Ecto neural progenitor cell (in vitro differentiated cells): ENCODE measurements at places on chromosomes 2 and 18.
A peak's percentile ranks its signal among the peaks of the same experiment; 100 is the strongest.

DNA sequence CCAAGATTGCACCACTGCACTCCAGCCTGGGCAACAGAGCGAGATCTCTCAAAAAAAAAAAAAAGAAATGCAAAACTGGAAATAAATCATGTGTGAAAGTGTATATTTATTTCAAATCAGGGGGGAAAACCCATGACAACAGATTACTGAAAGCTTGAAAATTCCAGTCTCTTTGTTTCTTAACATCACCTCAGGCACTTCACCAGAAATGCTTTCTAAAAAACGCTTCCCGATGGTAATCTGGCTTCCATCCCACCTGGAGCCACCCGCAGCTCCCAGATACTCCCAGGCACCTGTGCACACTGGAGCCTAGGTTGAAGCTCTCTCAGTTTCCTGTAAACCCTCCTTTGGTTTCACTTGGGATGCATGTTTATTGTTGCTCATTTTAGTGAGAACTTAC lies 7.2 kb upstream of the ITGB6 start:
- no peak for DNase-seq

- no peak for DNase-seq
Observed at GRCh38 chr18:50429207-50429948, 54.5 kb downstream of the SKA1 start.

DNA sequence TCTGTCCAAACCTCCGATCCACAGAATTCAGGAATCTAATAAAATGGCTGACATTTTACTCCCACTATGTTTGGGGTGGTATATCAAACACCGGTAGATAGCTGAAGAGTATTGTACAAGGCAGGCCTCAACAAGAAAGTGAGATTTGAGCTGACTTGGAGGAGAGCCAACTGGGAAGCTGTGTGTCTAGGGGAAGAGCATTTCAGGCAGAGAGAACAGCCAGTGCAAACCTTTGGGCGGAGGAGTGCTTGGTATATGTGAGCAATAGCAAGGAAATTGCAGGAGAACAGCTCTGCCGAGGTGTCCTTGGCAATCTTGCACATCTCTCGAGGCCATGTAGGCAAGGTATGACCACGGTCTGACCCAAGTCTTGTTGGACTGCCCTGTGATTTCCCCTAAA lies 1.8 kb upstream of the MERTK start:
- DNase-seq: no peak

DNA sequence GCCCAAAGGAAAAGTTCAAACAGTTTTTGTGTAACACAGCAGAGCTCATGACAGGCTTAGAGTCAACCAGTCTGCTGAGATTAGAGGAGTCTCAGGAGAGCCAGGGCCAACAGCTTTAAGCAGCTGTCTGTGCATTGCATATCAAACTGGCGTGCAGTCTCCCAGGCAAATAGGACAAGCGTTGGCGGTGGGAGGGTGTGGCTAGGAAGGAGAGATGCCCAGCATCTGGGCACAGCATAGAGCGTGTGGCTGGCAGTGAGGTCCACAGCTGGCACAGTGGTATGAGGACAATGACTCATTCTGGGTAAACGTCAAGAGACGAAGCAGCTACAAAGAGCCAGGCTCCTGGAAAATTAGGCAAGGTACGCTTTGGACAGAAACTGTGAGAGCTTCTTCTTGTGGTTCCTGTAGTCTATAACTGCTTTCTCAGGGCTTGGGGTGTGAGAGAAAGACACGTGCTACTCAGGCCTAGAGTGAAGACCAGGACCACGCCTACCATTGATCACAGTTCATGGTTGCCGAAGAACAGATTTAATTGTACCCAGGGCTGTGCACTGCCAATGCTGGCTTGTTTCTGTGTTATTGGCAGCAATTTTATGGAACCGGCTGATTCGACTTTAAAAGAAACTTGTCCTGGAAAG lies 14.8 kb downstream of the ZAP70 start:
- no peak for DNase-seq

GRCh38 chr2:191171286-191171685 lies 20.5 kb upstream of the STAT4 start:
- no peak for DNase-seq

DNA sequence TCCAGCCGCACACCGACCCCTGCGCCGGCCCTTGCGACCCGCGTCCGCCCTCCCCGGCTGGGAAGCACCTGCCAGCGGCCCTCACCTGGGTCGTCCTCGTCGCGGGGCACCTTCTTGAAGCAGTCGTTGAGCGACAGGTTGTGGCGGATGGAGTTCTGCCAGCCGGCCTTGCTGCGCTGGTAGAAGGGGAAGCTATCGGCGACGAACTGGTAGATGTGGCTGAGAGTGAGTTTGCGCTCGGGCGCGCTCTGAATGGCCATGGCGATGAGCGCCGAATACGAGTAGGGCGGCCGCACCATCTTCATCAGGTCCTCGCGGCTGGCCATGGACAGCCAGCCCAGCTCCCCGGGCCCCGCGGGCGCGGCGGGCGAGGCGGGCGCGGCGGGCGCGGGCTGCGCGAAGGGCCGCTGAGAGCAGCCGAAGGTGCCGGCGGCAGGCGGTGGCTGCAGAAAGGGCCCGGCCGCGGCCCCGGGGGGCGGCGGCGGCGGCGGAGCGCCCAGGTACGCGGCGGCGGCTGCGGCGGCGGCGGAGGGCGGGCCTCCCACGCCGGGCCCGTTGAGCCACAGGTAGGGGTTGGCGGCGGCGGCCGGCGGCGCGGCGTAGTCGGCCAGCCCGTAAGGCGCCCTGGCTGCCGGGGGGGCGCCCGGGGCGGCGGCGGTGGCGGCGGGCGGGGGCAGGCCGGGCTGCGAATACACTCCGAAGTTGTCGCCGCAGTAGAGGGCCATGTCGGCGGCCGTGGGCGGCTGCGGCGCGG lies 505 bp downstream of the FOXI3 start:
- peak; percentile 69 for DNase-seq

- DNase-seq: no peak
Observed at GRCh38 chr18:60215432-60215831, 157.1 kb downstream of the MC4R start.

GRCh38 chr2:192126426-192126825 lies 68.3 kb downstream of the TMEFF2 start:
- DNase-seq: no peak

DNA sequence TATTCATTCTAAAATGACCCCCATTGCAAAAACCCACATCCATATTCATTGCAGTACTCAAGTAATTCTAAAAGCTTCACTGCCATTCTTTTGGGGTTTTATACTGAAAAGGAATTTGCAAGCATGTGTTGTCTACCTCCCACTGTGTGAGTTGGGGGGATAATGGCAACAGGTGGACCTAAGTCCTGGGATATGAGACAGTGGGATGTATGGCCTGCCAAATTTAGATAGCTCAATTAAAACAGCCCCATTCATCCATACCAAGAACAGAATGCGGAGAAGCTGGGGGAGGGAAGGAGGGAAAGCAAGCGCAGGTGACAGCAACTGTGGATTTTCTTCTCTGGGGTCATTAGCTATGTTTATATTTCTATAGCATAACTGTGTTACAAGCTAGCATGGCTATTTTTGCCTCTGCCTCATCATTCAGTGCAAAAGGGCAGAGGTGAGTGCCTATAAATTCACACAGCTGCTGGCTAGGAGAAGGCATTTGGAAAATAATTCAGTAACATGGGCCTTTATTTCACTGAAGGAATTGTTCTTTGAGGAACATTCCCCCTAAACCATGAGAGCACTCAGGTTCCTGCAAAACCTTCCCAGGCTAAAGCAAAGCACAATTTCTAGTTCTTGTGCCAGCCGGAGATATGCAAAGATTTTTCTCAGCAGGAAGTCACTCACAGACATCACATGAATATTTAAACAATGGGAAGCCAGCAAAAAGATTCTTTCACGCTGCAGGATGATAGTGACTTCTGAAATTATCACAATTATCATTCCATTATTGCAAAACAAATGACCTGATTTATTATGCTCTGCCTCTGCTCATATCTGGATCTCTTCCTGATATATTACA lies 393.9 kb upstream of the ACVR2A start:
- no peak for DNase-seq

DNA sequence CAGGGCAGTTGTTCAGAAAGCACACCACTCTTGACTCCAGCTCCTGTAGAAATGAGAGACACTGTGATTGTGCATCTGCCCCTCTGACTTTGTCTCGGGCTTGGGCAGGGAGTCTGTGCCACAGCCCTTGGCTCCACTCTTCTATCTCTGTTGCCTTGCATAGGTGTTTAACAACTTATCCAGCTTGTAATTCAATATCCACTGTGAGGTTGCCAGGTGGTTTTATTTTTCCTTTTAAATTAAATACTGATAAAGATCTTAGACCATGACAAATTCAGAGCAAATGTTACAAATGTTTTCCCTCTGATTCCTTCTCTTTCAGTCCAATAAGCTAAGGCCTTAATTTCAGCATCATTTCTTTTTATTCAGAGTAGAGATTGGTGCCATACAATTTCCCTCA lies 421.7 kb downstream of the STK39 start:
- no peak for DNase-seq

- DNase-seq: no peak
Observed at GRCh38 chr2:1907291-1907690, 163.0 kb upstream of the PXDN start.

DNA sequence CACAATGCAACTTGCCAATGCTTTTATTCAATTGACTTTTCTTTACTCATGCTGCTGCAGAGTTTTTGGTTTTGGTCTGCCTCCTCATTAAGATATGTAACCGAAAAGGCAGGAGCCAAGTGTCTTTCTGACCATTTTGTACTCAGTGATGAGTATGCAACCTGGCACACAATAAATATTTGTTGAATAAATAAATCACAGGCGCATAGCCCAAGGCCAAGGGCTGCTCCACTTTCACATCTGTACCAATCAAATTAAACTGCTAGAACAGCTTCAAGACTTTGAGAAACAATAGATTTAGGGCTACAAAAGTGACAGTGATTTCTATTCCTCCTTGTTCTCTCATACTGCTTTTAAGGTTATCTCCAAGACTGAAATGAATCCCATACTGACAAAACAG lies 828.2 kb downstream of the RNF144A start:
- no peak for DNase-seq

DNA sequence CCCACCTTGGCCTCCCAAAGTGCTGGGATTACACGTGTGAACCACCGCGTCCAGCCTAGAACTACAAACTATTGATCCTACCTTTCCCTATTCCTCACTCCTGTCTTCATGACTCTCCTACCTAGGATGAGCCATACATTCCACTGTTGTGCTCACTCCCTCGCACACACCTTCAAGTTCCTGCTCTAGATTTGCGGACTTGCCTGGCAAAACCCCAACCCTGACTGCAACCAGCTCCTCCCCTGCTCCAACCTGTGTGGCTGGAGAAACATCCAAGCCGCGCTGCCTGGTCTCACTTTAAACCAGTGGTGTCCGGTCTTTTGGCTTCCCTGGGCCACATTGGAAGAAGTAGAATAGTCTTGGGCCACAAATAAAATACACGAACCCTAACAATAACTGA lies 5.0 kb upstream of the DNPEP start:
- no peak for DNase-seq

GRCh38 chr2:43848214-43848613 lies 9.4 kb downstream of the ABCG8 start:
- DNase-seq: no peak

- no peak for DNase-seq
Observed at GRCh38 chr2:6723865-6724604, 141.7 kb downstream of the CMPK2 start.

DNA sequence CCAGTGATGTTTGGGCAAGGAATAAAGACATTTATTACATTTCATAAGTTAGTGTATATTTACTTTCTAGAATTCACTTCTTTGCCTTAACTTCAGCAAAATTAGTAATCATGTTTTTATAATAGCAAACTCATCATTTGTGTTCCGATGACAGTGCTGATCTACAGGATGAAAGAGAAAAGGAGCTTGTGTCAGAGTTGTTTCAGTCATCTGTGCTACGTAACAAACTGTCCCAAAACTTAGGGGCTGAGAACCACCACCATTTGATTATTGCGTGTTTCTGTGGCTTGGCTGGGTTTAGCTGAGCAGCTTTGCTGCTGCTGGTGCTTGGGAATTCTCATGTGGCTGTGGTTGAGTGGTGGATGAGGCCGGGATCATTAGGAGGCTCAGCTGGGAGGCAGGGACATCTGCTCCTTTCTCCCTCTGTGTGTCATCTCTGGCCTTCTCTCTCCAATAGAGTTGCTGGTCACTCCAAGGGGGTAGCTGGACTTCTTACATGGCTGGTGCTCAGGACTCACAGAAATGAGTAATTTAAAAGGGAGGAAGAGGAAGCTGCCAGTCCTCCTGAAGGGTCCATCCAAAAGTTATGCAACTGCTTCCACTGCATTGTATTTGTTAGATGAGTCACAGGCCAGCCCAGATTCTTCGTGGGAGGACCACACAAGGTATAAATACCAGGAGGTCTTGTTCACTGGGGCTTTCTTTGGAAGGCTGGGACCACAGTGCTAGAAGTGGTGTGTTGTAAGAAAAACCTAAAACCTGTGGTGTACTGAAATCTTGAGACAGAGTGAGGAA lies 43.4 kb upstream of the HAAO start:
- DNase-seq: no peak

- no peak for DNase-seq
Observed at GRCh38 chr2:137221797-137222492, 456.6 kb downstream of the THSD7B start.

DNA sequence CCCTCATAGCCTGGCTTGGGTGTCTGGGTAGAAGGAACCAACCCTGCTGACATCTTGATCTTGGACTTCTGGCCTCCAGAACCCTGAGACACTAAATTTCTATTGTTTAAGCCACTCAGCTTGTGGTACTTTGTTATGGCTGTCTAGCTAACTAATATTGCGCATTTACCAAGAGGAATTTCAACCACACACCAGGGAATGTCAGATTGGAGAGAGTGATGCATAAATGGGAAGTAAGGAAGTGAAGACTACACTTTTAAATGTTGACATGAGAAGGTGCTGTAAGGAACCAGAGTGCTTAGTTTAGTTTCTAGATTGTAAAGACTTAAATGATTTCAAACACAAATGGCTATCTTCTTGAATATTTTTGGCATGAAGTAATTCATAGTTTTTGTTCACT lies 98.9 kb upstream of the ITGB6 start:
- no peak for DNase-seq

DNA sequence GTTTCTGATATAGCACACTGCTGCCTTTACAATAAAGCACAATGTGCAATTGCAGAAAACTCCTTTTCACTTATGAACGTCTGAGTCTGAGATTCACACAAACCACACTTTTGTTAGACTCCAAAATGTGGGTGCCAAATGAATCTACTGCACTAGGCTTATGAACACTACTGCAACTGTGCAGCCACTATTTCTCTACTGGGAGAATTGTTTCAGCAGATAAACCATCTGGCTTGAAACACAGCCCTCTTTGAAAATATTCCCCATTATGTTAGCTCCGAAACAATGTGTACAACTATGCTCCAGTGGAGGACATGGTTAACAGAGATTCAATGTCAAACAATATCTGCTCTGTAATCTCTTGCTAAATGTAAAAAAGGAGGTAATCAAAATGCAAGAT lies 188.7 kb upstream of the ZEB2 start:
- DNase-seq: no peak

- DNase-seq: no peak
Observed at GRCh38 chr18:48459016-48459415, 49.8 kb upstream of the ZBTB7C start.

GRCh38 chr2:19810637-19811036 lies 91.1 kb downstream of the TTC32 start:
- peak; percentile 27 for DNase-seq

GRCh38 chr2:108909275-108909823 lies 79.7 kb downstream of the EDAR start:
- DNase-seq: no peak
